H7 (cell line): ENCODE measurements at places on chromosomes 5 and 9.

GRCh38 chr5:80921026-80921425 is 39.1 kb upstream of the RASGRF2 start:
- no peak for DNase-seq

DNA sequence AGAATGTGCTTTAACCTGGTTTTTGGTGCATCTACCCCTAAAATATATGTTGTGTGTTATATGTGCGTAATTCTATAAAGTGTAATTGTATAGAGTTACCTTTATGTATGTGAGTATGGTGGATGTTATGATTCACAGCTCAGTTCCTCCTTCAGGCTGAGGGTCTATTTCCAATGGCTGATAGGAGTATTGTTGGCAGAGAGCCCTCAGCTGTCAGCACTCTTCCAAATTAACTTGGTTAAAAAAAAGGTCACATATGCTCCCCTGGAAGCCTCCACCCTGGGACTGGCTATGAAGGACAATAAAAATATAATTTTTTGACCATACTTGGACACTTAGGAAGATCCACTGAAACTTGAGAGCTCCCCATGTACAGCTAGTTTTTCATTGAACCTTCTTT is 250.4 kb upstream of the CDH12 start:
- DNase-seq = no peak

DNA sequence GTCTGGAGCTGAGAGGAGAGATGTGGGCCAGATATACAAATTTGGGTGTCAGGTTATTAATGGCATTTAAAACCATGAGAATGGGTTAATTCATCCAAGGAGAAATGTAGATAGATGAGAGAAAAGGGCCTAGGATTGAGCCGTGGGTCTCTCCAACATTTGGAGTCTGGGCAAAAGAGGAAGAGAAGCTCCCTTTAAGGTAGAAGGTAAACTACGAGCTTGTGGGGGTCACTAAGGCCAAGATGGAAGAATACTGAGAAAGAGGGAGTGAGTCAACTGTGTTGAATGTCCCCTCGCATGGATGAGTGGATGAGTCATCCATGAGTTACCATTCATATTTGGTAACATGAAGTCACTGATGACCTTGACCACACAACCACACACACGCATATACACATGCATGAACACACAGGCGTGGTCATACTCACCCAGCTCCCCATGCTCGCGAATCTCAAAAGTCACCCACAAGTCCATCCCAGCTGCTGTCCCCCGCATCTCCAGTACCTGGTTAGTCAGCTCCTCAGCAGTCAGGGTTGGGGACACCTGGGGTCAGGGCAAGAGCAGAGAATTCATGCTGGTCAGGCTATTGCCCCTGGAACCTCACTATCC is 6.8 kb upstream of the FCHSD1 start:
- DNase-seq = no peak

DNA sequence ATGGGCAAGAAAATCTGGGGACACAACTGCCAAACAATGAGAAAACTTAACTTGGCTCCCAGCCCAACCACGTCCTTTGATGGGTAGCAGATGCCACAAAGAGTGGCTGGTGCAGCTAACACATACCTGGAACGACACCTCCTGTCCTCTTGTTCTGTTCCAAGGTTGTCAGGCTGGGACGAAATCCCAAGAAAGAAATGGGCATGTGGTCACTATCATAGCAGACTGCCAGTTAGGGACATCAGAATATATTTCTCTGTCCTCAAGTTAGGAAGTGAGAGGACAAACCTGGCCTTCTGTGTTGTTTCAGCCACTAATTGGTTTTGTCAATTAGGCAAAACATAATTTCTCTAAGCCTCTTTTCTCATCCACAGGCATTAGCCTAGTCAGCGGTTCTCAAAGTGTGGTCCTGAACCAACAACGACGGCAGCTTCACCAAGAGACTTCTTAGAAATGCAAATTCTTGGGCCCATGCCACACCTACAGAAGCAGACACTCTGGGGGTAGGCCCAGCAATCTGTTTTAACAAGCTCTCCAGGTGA is 63.4 kb downstream of the RAPGEF1 start:
- no peak for DNase-seq

DNA sequence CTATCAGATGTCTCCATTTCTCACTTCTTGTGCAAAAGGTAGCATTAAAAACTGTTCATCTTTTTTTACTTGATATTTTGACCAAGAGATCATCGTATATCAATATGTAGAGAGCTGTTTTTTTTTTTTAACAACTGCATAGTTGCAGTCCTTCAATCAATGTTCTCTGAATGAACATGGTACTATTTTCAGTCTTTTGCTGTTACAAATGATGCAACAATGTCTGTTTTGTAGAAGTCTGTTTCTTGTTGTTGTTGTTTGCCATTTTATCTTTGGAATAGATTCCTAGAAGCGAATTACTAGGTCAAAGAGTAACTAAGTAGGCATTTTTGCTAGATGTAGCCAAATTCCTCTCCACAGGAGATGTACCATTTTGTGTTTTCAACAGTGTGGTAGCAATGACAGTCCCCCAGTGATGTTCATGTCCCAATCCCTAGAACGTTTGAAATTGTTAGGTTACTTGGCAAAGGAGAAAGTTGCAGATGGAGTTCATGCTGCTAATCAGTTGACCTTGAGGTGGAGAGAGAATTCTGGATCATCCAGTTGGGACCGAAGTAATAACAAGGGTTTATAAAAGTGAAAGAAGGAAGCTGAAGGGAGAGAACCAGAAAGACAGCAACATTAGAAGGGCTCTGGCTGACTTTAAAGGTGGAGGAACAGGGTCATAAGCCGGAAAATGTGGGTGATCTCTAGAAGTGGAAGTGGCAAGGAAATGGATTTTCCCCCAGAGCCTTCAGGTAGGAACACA is 6.3 kb downstream of the MTREX start:
- DNase-seq = no peak

DNA sequence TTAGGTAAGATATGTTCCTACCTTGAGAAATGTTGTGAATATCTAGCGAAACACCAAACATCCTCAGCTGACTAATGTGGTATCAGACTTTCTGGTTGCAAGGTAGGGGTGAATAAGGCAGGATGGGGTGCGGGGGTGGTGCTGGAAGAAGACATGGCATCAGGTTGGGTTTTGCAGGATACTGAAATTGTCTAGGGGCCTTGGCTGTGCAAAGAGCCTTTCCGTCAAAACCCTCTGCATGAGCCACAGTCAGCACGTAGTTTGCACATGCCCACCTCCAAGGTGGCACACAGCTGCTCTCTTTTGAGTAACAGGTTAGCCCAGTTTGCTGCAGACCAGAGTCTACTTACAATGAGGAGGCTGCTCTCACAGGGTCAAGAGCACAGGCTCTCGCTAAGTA is 42.0 kb downstream of the SFXN1 start:
- DNase-seq = no peak

GRCh38 chr5:171680485-171680884 is 105.1 kb upstream of the SMIM23 start:
- DNase-seq = peak; percentile 83

GRCh38 chr5:68233075-68233474 is 17.5 kb downstream of the PIK3R1 start:
- DNase-seq = no peak

- DNase-seq = no peak
Measured at GRCh38 chr5:32387211-32387610, 57.3 kb downstream of the ZFR start.

DNA sequence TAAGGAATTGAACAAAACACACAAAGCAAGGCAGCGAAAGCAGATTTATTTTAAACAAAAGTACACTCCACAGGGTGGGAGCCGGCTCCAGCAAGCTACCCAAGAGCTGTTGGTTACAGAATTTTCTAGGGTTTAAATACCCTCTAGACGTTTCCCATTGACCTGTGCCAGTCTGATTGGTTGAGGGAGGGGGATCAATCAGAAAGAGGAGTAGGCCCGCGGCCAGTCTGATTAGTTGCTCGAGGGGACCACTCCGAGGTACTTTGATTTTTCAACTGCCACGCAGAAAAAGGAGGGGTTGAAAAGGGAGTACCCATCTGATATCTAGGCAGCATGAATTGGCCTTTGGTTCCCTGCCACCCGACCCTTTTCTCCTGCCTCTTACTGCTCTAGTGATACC is 998 bp downstream of the SRP19 start:
- peak; percentile 26 for DNase-seq

GRCh38 chr5:179918742-179919486 is 11.2 kb upstream of the TBC1D9B start:
- no peak for DNase-seq

DNA sequence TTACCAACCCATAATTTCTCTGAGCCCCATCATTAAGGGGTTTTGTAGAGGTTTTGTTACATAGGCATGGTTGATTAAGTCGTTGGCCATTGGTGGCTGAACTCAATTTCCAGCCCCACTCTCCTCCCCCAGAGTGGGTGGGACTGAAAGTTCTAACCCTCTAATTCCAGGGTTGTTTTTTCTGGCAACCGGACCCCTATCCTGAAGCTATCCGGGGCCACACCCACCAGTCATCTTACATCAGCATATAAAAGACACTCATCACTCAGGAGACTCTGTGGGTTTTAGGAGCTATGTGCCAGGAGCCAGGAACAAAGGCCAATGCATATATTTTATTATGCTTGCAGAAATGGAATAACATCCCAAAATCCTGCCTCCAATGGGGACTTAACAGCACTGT is 186.0 kb downstream of the NXNL2 start:
- DNase-seq = no peak

DNA sequence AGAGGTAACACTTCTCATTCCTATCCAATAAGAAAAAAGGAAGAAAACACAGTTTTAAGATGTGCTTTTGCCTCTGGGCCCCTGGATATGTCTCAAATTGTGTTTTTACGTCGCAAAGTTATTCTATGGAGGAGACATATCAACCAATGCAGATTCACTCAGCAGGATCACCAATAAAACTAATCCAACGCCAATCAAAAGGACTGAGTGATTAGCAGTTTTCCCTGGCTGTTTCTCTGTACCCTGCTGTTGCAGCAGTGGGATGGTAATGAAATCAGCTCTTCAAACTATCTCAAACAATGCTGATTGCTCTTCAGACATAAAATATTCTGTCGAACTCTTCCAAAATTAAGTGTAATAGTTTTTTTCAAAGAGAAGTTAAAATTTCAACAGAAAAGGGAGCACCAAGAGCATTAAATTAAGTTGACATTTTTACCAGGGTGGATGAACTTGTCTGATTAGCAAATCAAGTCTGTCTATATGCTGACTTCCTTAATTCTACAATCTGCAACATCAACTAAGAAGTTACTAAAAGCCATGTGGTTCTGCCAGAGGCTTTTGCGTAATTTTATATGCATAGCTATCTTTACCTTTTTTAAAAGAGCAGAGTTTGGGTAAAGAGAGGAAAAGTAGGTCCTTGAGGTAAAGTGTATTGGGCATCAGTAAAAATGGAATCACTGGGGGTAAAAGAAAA is 9.7 kb upstream of the HK3 start:
- no peak for DNase-seq

DNA sequence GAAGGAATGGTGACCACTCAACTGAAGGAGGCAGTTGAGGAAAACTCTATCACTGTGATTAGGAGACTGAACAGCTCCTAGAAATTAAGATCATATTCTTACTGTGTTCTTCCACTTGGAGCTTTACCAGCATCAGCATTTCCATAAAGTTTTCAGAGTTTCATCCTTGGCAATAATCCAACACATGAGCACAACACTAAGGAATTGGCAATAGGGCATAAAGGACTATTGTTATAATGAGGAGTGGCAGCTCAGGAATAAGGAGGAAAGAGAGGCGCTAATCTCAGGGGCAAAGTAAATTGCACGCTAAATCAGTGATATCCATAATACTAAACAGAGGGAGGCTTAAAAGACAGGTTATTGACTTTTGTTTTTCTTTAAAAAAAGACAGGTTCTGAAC is 338.9 kb downstream of the EFNA5 start:
- no peak for DNase-seq
